ENCODE measurements at places on chromosomes 7 and 10.

- no peak for DNase-seq
Measured at GRCh38 chr10:116620423-116621400, at the start of gene PNLIPRP2. TSS of gene PNLIPRP2 (plus strand) at chr10:116620953.

GRCh38 chr10:106479636-106480035 is 684.9 kb downstream of the SORCS1 start:
- no peak for DNase-seq

- DNase-seq: no peak
Measured at GRCh38 chr7:85215098-85215497, 28.2 kb upstream of the SEMA3D start.

GRCh38 chr10:36168777-36169176 is 526.7 kb upstream of the FZD8 start:
- DNase-seq: no peak

DNA sequence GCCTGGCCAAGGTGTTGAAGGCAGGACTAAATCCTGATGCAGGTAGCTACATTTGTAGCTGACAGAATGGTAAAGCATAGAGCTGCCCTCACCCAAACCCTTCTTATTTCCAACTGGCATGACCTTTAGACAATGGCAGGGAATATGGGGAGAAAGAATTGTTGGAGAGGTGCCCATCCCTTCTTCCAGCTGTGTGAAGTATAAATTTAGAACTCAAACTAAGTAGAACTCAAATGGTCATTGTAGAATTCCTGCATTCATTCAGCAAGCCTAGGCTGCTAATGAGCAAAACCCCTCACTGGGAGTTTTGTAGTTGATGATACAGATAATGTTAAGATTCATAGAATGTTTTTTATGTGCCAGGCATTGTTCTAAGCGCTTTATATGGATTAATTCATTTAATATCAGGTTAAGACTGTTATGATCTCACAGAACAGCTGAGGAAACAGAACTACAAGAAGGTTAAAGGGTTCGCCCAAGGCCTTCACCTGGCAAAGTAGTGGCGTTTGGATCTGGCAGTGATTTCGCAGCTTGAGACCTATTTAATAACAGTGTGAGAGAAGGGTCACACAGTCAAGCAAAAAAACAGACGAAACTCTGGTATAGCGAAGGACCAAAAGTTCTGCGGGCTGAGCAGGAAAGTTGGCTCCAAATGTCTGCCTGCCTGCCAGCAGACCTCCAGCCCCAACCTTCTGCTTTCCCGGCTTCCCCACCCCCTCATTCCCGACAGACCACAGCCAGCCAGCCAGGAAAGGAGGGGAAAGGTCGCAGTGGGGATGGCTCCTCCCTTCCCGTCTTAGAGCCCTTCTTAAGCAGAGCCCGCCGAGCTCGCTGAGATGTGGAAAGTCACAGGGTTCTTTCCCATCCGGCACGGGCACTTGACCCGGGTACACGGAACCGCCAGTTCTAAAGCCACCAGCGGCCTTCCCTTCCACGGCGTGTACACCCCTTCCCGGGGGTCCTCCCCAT is 1.6 kb upstream of the HILPDA start:
- DNase-seq: peak; percentile 93

DNA sequence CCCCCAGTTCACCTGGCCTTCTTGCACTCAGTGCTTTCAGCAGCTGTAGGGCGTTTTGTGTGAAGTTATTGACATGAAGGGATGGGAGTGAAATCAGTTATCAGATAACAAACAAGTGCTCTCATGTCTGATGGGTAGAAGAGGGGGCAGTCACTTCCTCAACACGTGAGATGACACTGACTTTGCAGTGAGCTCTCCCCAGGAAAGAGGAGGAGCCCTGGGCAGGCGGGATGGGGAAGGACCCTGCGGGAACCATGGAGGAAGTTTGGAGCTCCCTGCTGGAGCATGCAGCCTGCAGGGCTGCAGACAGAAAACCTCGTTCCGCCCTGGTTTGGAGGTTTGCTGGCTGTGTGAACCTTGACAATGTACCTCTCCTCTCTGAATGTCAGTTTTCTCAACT is 38.7 kb downstream of the GPR26 start:
- no peak for DNase-seq

GRCh38 chr10:34794835-34795234 is 20.3 kb downstream of the PARD3 start:
- no peak for DNase-seq

DNA sequence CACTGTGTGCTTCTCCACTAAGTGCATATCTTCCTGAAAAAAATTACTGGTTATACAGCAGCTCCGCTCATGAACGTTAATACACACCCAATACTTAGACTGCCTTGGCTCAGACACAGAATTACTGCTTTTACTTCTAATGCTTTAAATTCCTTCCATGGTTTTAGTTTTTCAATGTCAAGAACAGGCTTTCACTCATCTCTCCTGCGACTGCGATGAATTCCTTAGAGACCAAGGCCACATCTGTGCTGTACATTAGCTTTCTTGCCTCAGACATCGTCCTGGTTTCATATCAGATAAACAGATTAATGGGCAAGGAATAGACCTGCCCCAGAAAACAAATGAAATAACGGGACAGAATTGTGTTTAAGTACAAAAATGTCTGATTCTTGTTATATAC is 120.2 kb downstream of the CYP26A1 start:
- DNase-seq: no peak

DNA sequence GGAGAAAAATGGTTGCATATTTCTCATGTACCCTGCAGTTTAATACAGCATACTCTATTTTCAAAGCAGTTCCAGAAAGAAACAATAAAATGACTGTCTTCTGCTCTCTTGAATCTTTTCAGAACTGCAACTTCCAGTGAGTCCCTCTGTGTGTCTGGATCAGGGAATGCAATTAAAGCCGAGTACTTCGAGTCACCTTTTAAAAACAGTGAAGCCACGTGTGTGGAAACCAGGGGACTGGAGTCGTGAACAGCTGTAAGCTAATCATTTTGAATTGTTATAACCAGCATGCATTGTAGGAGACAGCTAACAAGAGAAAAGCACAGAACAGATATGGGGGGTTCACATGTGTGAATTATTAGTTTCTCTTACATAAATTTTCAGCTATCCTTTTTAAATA is 109.1 kb downstream of the CPED1 start:
- no peak for DNase-seq

DNA sequence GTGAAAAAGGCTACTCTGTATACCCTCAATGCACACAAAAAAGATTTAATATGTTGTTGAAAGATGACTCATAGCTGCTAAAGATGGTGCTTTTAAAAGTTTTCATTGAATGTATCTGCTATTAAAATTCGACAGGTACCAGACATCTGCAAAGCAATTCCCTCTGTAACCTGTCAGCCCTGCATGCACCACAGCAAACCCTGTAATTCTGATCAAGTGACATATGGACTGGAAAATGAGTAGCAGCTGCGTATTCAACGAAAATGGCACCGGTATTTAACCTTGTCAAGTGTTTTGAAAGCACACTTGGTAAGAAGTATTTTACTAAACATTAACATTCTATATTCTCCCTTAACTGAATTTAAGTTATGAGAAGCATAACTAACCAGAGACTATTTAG is 58.2 kb upstream of the PTPRN2 start:
- DNase-seq: no peak

DNA sequence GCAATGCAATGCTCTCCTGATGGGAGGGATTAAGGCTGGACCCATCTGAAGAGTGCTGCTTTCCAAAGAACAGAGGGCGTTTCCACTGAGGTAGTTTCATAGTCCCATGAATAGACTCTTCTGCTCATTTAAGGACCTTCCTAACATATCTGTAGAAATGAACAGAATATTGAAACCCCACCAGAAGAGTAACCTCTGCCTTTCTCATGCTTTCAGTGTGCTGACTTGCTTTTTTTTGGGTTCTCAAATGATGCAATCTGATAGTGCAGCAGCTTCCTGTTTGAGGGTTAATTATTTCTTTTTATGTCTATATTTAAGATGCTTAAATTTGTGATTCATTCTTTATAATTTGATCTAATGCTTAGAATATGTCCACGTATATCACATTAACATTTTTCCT is 82.2 kb downstream of the GATA3 start:
- no peak for DNase-seq

- no peak for DNase-seq
Measured at GRCh38 chr10:49364051-49364450, 31.8 kb downstream of the DRGX start.

- DNase-seq: no peak
Measured at GRCh38 chr7:143256325-143256724, 6.9 kb upstream of the GSTK1 start.

GRCh38 chr7:3432911-3433310 is 131.9 kb downstream of the SDK1 start:
- DNase-seq: no peak

GRCh38 chr10:96719850-96720421 is 378 bp downstream of the PIK3AP1 start:
- DNase-seq: peak; percentile 85

DNA sequence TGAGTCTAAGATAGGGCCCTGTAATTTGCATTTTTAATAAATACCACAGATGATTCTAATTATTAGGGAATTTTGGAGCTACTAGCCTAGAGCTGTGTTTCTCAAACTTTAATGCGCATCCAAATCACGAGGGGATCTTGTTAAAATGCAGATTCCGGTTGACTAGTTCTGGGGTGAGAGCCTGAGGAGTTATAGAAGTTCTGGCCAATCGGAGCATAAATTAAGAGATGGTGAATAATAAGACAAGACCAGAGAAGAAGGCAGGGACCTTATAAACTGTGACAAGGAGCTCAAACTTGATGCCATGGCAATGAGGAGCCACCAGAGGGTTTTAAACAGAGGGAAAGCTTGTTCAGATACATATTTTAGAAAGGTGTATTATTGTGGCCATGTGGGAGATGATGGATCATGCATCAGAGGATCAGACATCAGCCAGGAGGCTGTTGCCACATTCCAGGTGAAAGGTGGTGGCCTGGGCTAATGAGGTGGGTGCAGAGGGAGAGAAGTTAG is 29.7 kb upstream of the TLX1 start:
- no peak for DNase-seq

DNA sequence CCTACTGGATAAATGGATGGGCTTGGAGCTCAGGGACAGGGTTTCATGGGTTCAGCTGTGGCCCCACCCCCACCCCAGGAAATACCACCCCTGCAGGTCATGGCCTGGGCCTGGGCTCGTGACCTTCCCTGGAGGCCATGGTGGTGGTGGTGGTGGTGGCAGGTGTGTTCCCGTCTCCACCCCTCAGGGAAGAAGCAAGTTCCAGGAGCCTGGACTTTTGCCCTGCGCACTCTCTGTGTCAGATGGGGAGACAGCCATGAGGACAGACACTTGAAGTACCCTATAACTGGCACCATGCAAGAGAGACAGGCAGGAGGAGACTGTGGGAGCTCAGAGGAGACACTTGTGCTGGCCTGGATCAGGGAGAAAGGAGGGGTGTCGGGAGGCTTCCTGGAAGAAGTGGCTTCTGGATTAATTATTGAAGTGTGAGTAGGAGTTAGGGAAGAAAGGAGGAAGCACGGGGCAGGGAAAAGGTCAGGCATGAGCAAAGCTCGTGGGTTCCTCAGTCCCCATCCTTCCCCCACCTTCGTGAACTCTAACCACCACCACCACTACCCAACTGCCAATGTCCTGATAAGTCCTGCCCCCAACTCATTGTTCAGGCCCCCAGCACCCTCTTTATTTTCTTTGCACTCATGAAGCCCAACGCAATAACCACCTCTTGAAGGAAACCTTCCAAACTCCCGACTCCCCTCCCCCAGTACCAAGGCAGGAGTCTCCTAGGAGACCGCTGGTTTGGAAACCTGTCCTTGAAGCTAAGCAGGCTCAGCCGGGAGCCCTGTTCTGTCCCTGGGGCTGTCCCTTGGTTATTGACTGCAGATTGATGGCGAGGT is 8.9 kb downstream of the SH2B2 start:
- DNase-seq: no peak

DNA sequence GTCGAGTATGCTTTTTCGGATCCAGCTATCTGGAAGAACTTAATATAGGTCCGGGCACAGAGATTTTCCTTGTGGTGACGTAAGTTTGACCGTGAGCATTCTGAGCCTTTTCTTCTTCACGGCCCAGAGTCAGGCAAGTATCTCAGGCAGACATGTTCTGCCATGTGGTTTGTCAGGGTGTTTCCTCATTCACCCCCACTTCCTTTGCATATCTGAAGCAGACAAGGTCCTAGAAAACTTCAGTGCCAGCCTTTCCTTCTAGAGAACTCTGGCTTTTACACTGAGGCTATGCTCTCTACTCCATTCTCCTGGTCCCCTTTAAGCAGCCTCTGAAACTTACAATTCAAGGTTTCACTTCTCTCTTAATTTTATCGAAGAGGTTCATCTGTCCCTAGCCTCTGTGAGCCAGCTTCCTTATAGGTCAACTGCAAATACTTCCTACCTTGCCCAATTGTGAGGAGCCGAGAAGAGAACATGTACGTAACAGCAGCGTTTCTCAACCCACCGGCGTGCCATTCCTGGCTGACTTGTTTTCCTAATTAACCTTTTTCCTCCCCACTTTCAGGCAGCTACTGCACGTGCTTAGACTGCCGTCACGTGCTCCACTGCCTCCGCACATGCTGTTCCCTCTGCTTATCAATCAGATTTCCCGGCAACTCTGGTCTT is 47.3 kb downstream of the CDCA7L start:
- DNase-seq: peak; percentile 46

DNA sequence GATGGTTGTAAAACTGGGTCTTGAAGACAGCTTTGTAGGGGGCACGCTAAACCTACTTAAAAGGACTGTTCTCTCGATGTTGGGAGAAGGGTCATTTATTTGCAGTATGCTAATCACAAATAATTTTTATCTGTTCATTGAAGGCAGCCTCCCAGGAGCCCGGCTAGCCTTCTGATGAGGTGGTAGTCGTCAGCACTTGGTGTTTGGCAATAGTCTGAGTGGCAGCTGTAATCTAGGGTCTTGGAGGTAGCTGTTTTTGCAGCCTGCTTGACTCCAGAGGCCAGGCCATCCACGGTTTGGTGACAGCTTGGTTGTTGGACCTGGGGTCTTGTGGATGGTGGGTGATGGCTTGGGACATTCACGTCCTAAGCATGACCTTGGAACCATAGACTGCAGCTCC is 2.2 kb downstream of the GTF2IRD1 start:
- no peak for DNase-seq

DNA sequence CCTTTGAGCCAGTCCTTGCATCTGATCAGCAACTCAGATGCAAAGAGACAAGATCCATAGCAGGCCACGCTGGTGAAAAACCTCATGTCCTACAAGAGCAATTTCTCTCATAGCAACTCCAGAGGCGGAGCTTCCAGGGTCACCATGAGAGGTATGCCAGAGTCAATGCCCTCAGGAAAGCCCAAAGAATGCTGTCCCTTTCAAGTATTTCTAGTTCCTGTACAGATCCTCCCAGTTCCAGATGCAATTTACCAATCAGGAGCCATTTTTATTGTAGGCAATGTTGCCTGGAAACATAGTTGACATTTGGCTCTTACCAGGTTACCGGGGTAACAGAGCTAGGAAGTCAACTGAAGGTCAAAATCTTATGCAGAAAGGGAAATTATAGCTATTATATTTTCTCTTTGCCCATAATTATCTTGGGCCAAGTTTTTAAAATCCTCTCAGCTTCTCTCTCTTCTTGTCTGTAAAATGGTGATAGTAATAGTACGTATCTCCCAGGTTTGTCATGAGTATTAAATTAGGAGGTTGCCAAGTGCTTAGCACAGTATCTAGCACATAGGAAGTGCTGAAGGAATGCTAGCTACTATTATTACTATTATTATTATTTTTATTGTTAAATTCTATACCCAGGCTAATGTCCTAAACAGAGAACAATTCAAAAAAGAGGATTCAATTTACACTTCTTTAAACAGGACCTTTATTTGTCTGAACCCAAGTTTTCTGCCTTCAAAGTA is 46.3 kb upstream of the TM9SF3 start:
- no peak for DNase-seq
